DMS153 (cell line): ENCODE measurements at places on chromosomes 1 and 21.

DNA sequence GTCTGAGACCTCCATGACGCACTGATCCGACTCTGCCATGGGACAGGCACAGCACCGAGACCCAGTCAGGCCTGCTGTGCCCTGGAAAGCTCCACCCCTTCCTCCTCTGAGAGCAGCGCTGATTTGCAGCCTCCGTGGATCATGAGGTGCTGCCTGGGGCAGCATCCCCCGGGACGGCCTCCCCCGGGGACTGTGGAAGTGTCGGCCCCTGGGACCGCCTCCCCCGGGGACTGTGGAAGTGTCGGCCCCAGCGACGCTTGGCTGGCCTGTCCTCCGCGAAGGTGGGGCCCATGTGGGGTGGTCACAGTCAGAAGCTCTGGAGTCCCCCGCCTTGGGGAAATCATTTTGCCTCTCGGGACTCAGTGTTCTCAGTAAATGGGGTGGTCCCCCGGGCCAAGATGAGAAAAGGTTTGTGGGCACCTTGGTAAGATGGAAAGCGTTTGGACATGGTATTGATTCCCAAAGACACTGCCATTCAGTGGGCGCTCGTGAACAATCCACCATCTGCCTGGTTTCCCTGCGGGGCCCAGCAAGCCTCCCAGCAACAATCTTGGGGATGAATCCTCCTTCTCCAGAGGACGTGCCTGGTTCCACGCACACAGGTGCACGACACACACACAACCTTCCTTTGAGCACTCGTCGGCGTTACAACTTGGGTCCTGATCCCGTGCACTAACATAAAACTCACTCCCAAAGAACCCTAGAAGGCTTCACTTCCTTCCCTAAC is 3.0 kb downstream of the TFF2 start:
- no peak for DNase-seq

DNA sequence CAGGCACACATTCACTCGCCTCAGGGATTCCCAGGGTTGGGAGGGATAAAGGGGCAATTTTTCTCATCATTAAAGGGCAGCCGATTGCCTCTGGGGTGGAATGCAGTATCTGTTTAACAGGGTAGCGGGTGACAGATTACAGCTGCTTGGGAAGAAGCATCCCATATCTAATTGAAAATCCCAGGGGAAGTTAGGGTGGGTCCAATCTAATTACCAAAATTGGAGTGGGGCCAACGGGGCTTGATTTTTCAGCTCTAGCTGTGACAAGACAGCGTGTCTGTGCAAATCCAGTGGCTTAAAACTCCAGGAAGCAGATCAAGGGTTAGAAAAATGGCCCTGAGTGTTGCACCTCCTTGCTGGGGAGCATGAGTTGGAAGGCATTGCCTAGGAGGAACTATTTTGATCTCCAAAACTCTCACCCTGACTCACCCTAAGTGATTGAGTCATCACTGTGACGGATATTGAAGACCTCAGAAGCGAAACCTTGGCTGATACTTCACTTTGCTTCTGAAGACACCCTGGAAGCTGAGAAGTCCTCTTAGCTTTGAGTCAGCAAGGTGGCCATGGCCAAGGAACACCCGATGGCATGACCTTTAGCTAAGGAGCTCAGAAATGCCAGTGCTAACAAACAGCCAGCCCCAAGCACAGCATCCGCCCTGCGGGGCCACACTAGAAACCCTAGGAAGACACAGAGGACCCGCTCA is 46.0 kb downstream of the GRHL3 start:
- no peak for DNase-seq

- DNase-seq, result no peak
These were observed 21.3 kb downstream of the GPR137B start for GRCh38 chr1:236163463-236164153.

GRCh38 chr1:198638441-198638840 is 399 bp upstream of the PTPRC start:
- no peak for DNase-seq

DNA sequence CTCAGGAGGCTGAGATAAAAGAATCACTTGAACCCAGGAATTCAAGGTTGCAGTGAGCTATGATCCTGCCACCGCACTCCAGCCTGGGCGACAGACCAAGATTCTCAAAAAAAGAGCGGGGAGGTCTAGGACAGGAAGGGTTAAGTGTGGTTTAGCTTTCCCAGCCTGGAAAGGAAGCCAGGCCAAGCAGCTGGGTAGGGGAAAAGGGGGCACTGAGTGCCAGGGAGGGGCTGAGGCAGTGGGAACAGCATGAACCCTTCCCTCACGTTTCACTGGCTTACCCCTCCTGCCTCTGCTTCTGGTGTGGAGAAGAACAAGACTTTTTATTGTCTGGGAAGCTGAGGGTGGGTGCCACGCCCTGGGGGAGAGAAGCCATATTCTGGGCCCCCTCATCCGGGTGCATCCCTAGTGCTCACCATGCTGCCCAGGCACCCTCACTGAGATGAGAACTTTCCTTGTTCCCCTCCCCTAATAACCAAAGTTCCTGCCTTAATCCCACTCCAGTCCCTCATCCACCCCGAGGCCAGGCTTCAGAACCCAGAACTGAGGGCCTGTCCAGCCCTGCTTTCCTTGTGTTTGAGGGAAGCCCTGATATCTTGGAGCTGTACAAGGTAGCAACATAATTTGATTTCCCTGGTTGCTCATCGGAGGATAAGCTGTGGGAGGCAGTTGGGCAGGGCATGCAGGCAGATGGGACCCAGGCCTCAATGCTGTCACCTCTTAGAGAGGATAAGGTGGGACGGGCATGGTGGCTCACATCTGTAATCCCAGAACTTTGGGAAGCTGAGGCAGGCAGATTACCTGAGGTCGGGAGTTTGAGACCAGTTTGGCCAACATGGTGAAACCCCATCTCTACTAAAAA is 2.0 kb upstream of the LMNA start:
- DNase-seq, result no peak
